Tongue (tissue), 3 donors: ENCODE measurements at places on chromosomes 7 and 10. TPM values are rescaled to one million over a fixed set of nuclear protein-coding genes. Genes with fewer than 3 reads are reported as not detected.

DNA sequence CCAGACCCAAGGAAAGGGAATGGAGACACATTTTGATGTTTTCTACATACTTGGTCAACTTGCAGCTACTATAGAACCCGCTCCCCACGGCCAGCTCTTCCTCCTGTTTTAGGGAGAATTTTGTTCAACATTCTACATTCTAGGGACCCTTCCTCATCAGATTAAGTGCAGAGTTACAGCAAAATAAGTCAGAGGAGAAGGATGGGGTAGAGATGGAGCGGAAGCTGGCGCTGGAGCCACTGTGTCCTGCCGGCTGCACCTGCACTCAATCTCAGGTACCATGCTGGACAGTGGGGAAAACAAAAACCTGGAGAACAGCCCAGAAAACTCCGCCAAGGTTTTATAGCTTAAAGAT, 79.4 kb upstream of the EN2 start:
- no peak for DNase-seq

- DNase-seq, result peak; percentile 37
Measured at GRCh38 chr10:70477661-70478162, 855 bp upstream of the PALD1 start.

Gene LRRD1
- total RNA-seq, result 0.21 TPM

Gene MKI67
- 24.8 TPM for total RNA-seq

Gene LRRC4
- 0.41 TPM for total RNA-seq

Gene CH25H
- 0.21 TPM for total RNA-seq

DNA sequence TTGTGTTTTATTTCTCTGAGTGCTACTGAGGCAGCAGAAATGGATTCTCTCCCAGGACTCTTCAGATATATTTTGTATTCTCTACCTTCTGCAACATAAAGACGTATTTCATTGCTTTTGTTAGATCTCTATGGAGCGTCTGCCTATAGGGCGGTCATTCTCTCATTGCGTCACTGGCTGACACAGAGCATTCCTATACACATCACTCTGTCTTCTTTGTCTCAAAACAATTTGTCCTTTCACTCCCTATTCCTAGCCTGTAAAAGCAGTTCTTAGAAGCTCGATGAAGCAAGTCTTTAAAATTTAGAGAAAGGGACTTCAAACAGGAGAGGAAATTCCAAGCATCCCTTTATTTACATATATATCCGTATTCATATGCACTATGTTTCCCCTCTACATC, 120.6 kb downstream of the CPED1 start:
- no peak for DNase-seq

DNA sequence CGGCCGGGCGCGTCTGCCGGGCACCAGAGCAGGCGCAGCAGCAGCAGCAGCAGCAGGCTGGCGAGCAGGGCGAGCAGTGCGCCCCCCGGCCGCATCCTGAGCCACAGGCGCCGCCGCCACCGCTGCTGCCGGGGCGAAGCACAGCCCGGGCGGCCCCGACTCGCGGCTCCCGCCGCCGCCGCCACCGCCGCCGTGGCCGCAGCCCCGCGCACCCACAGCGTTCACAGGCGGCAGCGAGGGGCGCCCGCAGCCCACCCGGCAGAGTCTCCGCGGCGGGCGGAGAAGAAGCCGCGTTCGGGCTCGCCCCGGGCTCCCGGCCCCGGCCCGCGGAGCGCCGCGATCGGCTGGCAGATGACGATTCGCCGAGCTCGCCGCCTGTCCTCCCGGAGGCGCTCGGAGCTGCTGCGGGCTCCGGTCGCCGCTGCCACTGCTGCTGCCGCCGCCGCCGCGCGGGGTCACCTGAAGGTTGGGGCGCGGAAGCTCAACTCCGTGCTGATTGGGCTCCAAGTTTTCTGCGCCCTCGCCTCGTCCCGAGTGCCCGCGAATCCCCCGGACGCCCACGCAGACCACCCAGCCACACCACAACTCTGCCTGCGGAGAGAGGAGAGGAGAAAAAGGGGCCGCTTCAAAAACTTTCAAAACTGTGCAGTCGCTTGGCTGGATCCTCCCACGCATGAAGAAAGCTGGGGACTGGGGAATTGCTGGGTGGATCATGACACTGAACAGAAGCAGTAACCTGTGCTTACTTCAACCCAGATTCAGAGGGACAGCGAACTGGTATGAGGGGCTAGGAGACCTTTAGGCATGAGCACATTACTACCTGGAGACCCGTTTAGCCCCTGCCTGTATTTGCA, at the start of gene ST8SIA6:
ST8SIA6 (minus strand) TSS at position 435 of the 854 bp plus-strand sequence; CDS start at position 95, 340 bp downstream.
- peak; percentile 71 for DNase-seq

GRCh38 chr10:125175807-125176206, 15.4 kb upstream of the CTBP2 start:
- DNase-seq, result no peak
